ENCODE measurements at places on chromosomes 11 and 22.

DNA sequence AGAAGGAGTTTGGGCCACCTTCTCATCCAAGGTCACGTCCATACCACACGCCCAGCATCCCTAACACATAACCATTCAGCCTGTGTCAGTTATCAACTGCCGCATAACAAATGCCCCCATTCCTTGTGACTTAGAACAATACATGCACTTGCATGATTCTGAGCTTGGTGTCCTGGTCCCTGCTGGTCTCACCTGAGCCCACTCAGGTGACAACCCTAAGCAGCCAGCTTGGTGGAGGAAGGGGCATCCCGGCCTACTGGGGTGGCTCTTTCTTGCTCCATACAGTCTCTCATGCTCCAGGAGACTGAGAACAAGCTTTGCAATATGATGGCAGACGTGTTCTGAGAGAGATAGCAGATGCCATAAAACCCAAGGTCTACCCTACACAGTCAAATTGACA is 1276.9 kb downstream of the TBC1D22A start:
- no peak for DNase-seq

GRCh38 chr11:721247-721740 is 15.3 kb downstream of the EPS8L2 start:
- no peak for DNase-seq

GRCh38 chr11:116955949-116956348 is 118.5 kb upstream of the APOA1 start:
- DNase-seq = no peak

- DNase-seq = no peak
Observed at GRCh38 chr11:66362481-66363147, 8.9 kb downstream of the SLC29A2 start.

- no peak for DNase-seq
Observed at GRCh38 chr11:10023212-10023611, 270.8 kb downstream of the SBF2 start.

- DNase-seq = no peak
Observed at GRCh38 chr11:27541790-27542189, 35.2 kb upstream of the LIN7C start.

DNA sequence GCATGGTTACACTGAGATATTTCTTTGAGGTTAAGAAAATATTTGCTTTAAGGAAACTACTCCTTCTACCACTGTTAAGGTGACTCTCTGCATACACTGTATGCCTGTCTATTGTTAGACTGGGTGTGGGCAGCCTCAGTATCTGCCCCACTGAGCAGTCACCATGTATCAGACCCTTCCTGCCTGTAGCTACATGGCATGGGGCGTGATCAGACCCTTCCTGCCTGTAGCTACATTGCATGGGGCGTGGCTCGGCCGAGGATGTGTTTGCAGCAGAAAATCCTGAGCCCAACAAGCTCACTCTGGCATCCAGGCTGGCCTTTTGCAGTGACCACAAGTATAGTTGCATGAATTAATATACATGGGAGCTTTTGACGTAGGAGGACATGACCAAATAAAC is 669.4 kb downstream of the OPCML start:
- no peak for DNase-seq

- no peak for DNase-seq
Observed at GRCh38 chr22:49942565-49943404, 17.8 kb upstream of the PIM3 start.

DNA sequence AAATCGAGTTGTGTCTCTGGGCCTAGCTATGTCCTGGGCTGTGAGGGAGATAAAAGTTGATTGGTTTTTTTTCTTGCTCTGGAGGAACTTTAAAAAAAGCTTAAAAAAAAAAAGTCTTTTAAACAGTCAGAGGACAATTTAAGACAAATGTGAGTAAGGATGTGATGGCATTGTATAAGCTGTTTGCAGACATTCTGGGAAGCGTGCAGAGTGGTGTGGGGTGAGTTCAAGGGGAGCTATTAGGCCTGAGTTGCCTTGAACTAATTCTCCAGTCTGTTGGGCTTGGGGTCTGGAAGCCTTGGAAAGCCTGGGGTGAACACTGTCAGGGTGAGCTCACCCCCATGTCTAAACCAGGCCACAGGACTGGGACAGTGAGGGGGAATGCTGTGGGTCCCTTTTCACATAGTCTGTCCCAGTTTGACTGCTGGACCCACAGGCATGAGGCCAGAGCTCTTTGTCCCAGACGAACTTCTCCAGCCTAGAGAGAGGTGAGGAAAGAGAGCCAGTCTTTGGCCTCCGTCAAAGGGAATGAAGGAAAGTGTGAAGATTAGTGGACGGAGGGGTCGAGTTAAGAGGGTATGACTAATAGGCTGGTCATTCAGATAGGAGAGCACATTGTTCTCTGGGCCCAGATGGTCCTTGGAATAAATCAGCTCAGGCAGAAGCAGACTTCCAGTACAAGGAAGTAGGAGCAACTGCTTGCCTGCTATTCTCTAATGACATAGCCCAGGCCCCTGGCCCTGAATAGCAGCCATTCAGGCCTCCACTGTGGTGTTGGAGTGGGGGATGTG is 76.4 kb upstream of the NNMT start:
- DNase-seq = peak; percentile 9

GRCh38 chr22:23684561-23685031 is 6.2 kb upstream of the RGL4 start:
- no peak for DNase-seq

DNA sequence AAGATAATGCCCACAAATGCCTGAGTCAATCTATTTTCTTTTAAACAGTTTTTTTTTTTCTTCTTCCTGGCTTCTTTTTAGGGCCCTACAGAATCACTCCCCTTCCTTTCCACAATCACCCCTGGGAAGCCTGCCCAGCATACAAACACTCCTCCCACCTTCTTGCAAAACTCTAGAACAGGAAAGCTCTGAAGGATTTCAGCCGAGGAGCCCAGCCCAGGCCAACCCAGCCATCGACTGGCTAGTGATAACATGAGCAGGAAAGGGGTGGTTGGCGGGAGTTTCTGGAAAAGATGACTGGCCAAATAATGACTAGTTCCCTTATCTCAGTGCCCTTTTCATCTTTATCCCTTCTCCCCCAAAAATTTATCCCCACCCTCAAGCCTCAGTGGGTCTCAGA is 68.2 kb downstream of the USP35 start:
- no peak for DNase-seq

DNA sequence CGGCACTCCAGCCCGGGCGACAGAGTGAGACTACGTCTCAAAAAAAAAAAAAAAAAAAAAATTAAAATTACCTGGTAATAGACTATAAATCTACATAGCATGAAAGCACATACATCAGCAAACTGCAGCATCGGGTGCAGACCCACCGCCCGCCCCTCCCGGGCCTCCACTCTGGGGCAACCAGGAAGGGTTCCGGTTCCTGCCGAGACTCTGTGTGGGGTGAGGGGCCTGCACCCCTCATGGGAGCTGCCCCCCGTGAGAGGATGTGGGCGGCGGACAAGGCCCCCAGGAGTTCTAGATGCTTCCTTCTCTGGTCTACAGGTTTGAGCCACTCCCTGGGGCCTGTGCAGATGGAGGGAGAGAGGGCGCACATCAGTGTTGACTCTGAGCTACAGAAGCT is 9.1 kb downstream of the DRD4 start:
- DNase-seq = no peak

- peak; percentile 37 for DNase-seq
Observed at GRCh38 chr22:31313366-31314147, 21.3 kb upstream of the PIK3IP1 start.

DNA sequence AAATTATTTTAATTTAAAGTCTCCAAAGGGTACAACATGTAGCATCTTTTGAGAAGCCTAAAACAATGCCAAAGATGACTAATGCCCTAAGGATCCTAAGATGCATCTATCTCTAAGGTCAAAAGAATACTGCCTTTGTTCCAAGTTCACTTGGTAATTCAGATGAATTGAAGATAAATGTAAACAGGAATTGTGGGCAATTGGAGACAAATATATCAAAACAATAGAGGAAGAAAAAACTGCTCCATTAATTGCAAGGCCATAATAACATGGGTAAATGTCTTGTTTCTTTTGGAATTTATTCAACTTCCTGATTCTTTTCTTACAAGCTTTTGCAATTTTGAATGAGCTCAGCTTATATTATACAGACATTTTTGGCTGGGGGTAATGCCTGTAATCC is 338.6 kb downstream of the TTC28 start:
- peak; percentile 5 for DNase-seq

DNA sequence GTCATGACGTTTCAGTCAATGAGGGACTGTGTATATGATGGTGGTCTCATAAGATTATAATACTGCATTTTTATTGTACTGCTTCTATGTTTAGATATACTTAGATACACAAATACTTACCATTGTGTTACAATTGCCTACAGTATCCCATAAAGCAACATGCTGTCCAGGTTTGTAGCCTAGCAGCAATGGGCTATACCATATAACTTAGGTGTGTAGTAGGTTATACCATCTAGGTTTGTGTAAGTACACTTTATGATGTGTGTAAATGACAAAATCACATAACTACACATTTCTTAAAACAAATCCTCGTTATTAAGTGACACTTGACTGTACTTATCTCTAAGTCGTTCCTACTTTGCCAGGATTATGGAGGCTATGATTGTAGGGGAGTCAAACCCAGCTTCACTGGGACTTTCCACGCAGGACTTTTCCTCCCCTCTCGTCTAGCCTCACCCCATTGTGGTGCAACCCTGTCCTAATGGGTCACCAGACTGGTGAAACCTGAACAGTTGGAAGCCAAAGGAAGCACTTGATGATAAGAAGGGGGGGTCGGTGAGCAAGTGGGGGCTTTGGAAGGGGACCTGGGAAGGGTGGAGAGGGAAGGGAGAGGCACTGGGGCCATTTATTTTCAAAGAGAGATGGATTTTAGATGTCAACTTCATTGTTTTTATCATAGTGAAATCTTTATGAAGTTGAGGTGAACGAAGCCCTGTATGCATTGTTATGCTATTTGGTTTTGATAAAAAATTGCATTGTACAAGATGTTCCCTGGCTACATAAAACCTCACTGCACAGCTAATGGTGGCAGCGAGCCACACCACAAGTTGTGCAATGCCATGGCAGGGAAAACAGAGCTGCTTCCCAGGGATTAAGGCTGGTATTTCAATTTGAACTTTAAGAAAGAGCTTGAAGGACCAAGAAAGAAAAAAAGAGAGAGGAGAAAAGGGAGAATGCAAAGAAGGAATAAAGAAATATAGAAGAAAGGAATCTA is 129.1 kb downstream of the EHF start:
- DNase-seq = no peak

GRCh38 chr11:113448316-113448677 is 26.9 kb downstream of the DRD2 start:
- DNase-seq = no peak

- no peak for DNase-seq
Observed at GRCh38 chr11:39932966-39933365, 1526.5 kb downstream of the LRRC4C start.

DNA sequence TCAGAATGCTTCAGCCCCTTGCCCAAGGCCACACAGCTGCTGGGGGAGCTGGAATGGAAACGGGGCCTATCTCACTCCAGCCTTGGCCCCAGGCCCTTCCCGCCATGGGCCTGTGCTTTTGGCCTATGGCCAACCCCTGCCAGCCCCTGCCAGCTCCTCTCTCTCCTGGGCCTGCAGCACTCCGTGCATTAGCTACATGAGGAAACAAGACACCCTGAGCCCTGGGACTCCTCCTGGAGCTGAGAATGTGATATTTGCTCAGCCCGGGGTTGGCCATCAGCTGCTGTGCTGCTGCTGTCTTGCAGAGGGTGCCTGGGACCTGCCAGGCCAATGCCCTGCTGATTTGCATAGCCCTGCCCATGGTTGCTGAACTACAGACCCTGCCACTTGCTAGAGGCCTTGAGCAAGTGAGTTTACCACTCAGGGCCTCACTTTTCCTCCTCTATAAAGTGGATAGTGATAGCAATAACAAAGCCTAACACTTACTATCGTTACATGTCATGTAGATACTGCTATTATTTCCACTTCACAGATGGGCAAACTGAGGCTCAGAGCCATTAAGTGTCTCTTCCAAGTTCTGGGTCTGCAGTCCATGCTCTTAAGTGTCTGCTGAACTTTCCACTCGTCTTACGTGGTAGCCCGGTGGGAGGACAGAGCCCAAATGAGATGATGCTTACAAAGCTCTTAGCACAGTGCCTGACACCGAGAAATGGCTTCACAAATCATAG is 99.6 kb downstream of the KIAA1671 start:
- DNase-seq = no peak

DNA sequence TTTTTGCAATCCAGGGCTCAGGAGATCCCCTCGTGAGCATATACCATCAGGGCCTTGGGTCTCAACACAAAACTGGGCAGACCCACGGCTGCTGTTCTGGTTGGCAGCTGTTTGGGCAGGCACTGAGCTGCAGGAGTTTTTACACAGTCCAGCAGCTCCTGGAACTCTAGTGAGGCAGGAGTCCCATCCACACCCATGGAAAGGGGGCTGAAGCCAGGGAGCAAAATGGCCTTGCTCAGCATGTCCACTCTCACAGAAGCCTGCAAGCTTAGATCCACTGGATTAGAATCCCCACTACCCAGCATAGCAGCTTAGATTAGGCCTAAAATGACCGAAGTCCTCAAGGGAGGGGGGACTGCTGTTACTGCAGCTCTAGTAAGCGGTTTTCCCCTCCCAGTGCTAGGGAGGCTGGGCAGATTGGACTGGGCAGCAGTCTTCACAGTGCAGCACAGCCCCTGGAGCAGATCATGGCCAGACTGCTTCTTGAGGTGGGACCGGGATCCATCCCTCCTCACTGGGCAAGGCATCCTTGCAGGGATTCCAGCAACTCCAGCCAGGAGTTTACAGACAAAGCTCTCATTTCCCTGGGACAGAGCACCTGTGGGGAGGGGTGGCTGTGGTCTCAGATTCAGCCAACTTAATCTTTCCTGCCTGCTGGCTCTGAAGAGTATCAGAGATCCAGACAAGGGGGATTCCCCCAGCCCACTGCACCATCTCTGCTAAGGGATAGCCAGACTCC is 36.4 kb upstream of the CARD16 start:
- DNase-seq = no peak

DNA sequence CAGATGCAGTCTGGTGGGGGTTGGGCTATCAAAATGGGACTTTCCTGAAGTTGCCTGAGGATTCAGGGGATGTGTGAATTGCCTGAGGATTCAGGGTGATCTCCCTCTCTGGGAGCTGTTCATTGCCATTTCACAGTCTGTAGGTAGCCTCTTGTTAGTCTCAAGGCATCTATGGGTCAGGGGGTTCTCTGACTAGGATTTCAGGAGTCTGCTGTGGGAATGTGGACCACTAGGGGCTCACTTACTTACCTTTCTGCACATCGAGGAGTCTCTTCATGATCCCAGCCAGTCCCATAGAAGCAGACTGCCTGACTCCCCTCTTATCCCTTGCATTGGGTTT is 54.0 kb downstream of the KCNQ1OT1 start:
- DNase-seq = no peak

- no peak for DNase-seq
Observed at GRCh38 chr11:13143486-13144297, 133.9 kb upstream of the BMAL1 start.

- DNase-seq = no peak
Observed at GRCh38 chr22:35288116-35288515, 11.6 kb upstream of the TOM1 start.

DNA sequence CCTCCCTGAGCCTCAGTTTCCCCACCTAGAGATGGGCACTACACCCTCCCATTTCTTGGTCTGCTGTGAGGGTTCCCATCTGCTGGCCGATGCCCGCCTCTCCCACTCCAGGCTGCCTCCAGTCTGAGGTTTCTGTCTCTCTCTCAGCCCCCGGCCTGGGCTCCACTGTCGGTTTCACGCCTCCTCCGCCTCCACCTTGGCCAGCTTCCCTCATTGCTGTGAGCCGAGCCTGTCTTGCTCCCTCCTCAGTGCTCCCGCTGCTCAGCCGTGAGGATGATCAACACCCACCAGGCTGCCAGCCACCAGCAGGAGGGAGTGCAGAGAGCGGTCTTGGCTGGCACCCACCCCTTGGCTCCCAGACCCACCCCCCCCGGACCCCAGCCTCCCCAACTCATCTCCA is 61.0 kb downstream of the CYTH4 start:
- no peak for DNase-seq
